ENCODE measurements at places on chromosomes 7 and 10.

GRCh38 chr10:37831495-37832333, 25.7 kb downstream of the ZNF248 start:
- no peak for DNase-seq

DNA sequence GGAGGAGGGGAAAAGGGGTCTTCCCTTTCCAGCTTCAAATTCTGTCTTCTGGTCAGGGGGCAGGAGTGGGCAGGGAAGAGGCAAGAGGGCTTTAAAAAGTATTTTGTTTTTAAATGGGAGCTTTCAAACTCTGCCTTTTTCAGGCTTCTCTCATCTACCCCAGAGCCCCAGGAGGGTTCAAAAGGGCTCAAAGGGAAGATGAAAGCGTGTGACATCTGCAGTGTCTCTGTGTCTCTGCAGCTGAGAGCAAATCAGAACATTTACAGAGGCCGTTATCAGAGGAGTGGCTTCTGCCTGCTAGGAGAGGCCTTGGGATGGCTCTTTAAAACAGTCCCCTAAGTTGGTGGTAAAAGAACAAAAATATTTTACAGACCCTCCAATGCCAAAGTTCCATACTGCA, 30.3 kb downstream of the TRIM8 start:
- peak; percentile 42 for DNase-seq

DNA sequence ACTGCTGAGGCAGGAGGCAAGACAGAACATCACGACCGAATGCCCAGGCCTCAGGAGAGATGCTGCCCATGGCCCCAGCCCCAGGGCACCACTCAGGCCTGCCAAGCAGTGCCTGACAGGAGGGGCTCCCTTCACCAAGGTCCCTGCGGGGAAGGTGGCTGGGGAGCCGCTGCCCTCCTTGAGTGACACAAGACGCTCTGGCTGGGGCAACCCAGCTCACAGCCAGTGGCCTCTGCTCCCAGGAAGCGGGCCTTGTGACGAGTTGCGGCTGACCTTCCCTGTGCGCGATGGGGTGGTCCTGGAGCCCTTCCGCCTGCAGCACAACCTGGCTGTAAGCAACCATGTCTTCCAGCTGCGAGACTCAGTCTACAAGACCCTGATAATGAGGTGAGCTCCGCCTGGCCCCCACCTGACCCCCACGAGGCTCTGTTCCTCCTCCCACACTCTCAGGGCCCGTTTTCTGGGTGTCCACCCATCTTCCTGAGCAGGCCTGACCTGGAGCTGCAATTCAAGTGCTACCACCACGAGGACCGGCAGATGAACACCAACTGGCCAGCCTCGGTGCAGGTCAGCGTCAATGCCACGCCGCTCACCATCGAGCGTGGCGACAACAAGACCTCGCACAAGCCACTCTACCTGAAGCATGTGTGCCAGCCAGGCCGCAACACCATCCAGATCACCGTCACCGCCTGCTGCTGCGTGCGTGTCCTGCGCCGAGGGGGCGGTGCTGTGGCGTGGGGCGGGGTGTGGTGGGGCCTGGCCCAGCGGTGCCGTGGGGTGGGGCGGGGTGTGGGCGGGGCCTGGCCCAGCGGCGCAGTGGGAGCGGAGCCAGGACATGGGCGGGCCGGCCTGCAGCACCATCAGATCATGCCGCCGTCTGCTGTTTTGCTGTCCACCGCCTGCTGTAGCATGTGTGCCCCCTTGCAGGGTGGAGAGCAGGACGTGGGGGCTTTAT, 12.8 kb downstream of the ZMIZ2 start:
- DNase-seq, result no peak

GRCh38 chr10:111656066-111656465, 527.5 kb downstream of the GPAM start:
- no peak for DNase-seq

GRCh38 chr7:3591944-3592343, 290.9 kb downstream of the SDK1 start:
- DNase-seq, result no peak

- DNase-seq, result no peak
Measured at GRCh38 chr10:17576768-17577167, 40.4 kb downstream of the HACD1 start.

- no peak for DNase-seq
Measured at GRCh38 chr7:100892364-100893317, 3.0 kb downstream of the ACHE start.

GRCh38 chr7:121313793-121314676, 14.8 kb upstream of the WNT16 start:
- no peak for DNase-seq

All from CD4-positive, alpha-beta T cell treated with Interleukin-2 at 100 ng/mL for 4 hours (primary cell).